NCI-H187 (cell line): ENCODE measurements at places on chromosomes 5 and 9.

- no peak for DNase-seq
Observed at GRCh38 chr9:106334081-106334480, 528.9 kb upstream of the ZNF462 start.

- DNase-seq: no peak
Observed at GRCh38 chr9:126520453-126520852, 93.3 kb upstream of the LMX1B start.

DNA sequence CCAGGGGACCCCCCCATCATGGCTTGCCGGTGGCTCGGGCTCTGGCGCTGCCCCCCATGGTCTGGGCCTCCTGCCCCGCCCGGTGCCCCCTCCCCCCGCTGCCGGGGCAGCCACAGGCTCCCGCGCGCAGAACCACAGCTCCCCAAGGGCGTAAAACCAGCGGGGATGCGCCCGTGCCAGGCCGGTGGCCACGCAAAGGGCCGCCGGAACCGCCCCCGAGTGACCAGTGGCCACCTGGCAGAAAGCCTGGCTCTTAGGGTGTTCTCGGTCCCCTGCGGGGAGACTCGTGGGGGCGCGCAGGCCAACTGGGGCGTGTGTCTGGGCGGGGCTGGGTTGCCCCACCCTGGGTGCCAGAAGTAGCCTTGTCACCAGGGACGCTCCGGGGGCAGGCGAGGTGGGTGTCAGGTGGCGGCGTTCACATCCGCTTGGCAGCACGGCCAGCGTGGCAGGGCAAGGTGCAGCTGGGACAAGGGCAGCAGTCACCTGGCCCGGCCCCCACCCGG lies 515 bp upstream of the AGPAT2 start:
- DNase-seq: no peak

GRCh38 chr5:11491404-11492075 lies 412.7 kb downstream of the CTNND2 start:
- DNase-seq: no peak

- DNase-seq: no peak
Observed at GRCh38 chr9:128860937-128861336, 20.8 kb downstream of the KYAT1 start.

GRCh38 chr5:68285075-68285840 lies 69.7 kb downstream of the PIK3R1 start:
- DNase-seq: no peak

GRCh38 chr5:125291447-125291846 lies 545.0 kb upstream of the ZNF608 start:
- no peak for DNase-seq

DNA sequence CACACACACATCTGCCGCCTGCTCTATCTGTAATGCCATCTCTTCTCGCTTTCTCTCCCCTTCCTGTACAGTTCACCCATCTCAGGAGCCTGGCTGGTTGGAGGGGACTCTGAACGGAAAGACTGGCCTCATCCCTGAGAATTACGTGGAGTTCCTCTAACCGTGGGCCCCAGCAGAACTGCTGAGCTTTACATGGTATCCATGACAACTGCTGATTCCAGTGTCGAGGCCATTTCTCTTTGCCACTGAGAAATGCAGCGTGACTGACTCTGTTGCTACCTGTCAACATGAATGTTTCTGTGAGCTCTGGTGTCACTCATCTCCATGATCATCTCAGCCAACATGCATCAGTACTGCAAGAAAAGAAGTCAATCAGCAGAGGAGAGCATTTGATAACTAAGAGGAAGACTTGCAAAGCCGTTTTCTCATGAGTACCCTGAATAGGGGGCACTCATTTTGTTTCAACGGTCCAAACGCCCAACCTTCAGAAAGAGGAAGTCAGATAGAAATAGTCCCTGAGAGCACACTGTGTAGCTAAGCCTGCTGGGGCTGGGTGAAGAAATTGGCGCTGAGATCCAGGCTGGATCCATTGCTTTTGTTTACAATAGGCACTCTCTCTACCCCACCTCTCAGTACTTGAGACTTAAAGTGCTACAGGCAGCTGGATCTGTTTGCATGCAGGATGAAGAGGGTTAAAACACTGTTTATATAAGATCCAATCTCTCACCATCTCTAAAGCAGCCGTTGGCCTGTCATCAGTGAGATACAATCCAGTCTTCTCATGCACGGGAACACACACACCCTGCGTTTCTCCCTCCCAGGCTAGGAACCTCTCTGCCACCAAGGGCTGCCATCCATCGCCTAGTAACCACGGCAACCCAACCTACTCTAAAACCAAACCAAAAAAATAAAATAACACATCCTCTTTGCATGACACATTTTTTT lies 180.9 kb downstream of the NR3C1 start:
- peak; percentile 87 for DNase-seq

GRCh38 chr9:99105152-99106043 lies 485 bp downstream of the TGFBR1 start:
- DNase-seq: no peak

GRCh38 chr9:137618105-137619067 lies at the start of gene EHMT1:
TSS of gene EHMT1 (plus strand) at chr9:137619005. CDS start at chr9:137619029, 24 bp downstream.
- peak; percentile 37 for DNase-seq

- DNase-seq: no peak
Observed at GRCh38 chr9:132012704-132013357, 66.8 kb downstream of the MED27 start.

DNA sequence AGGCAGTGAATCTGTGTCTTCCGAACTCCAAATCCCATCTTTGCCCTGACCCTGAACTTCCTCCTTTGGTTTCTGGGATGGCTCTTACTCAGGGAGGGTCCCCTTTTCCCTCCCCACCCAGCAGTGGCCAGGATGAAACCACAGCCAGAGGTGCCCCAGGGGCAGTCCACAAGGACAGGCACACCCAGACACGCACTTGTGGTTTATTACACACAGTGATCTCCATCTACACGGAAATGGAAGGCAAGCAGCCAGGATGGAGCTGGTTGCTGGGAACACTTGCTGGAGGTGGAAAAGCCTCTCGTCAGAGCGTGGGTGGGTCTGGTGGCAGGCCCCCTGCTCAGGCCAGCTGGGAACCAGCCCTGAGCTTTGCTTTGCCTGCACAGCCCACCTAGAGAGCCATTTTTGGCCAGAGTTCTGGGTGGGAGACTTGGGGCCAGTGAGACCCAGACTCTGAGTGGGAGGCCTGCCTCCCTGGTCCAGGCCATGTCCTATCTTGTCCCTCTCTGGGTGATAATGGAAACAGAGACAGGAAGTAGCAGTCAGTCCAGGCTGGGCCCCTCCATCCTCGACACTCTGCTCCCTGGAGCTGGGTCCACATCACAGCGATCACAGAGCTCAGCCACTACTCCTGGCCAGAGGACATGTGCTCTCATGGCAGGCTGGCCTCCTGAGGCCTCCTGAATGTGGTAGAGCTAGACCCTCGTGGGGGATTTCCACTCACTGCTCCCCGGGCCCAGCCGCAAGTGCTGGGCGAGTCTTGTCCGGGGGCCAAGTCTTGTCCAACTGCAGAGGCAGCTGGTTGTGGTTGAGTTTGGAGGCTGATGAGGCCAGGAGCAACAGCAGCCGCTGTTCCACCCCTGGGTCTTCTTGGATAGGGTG lies 5.1 kb upstream of the PHYKPL start:
- DNase-seq: no peak

DNA sequence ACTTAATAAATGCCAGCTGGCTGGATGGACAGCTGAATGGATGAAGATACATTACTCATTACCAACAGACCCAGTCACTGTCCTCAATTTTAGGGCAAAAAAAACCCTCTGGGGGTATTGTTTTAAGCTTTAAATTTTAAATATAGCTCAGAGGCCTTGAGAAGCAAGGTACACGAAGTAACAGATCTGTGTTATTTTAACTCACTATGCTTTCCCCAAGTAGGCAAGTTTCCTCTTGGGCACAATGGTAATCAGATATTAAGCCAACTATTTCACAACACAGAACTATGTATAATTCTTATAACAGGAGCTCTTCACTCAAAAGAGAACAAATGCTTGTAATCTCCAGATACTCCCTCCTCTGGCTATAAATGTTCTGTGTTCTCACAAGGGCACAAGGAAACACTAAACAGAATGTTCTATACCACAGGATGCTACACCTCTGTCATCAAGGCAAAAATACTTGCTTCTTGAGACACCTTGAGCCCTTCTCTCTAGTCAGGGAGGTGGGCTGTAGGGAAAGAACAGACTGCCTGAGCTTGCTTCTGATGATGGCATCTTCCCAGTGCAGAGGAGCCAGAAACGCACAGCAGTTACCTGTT lies 443.8 kb downstream of the SPOCK1 start:
- DNase-seq: no peak

DNA sequence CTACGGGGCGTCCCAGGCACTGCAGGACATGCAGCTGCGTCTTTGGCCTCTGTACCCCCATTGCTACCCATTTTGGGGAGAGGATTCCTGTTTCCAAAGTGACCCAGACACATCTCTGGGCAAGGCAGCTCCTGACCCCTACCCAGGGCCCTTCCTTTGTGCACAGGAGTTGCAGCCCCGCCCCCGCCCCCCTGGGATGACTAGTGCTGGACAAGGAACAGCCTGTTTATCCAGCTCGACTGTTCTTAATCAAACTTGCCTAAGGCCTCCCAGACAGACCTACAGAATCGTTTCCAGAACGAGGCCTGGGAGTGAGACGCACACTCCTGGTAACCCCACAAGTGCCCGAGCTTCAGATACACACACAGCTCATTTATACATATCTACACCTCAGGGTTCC lies 13.2 kb downstream of the DIPK1B start:
- DNase-seq: no peak

- no peak for DNase-seq
Observed at GRCh38 chr5:17257705-17258273, 40.4 kb downstream of the BASP1 start.

GRCh38 chr9:35909687-35910612 lies 660 bp downstream of the SPAAR start:
- DNase-seq: no peak

DNA sequence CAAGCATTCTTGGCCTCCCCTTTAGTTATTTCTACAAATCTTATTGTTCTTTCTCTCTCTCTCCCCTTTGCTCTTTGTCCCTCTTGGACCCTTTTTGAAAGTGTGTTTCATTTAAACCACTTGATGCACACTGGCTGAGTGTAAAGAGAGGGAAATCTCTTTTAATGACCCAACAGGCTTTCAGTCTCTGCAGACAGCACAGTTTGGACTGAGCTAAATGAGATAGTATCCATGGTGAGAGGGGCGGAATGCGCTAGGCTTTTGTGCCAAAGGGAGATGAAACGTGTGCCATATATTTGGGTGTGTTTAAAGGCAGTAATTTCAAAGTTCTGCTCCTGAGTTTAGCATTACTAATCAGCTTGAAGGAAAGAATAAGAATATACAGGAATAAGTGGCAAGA lies 184.9 kb downstream of the PCSK1 start:
- DNase-seq: no peak

- no peak for DNase-seq
Observed at GRCh38 chr9:16928179-16928945, 57.9 kb upstream of the BNC2 start.

GRCh38 chr9:115362101-115362500 lies 244.1 kb upstream of the TNC start:
- DNase-seq: no peak

- DNase-seq: no peak
Observed at GRCh38 chr9:121240472-121241135, 27.4 kb upstream of the GSN start.

- DNase-seq: no peak
Observed at GRCh38 chr9:127290561-127291065, 26.0 kb downstream of the GARNL3 start.

DNA sequence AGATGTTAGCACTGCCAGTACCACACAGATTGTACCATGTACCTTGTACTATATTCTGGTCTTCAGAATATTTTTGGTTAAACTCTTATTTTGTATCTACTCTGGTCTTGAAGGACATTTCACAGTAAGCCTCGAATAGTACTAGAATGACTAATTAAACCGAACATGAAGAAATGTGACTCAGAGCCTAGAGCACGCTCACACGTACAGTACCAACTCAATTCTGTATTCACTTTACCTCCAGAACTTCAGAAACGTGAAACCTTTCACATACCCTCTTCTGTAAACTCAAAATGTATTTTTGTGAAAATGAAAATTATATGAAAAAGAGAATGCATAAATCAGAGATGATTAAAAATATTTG lies 112.8 kb downstream of the MVB12B start:
- DNase-seq: no peak

GRCh38 chr5:31023105-31023504 lies 170.4 kb upstream of the CDH6 start:
- DNase-seq: no peak

DNA sequence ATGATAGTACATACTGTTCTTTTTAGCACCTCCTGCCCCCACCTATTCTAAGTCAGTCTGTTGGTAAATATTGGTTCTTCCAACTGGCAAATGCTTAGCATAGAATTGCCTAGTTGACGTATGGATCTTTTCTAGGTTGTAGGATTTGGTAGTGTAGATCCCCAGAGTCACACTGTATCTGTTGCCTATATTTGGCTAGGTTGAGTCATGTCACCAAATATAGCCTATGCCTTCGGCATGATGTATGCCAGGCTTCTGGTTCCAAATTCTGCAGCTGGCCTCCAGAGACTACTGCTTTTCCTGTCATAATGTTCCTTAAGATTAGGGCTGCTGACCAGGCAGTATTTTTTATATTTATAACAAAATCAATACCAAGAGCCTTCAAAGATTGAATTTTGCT lies 38.2 kb downstream of the CPEB4 start:
- DNase-seq: no peak

DNA sequence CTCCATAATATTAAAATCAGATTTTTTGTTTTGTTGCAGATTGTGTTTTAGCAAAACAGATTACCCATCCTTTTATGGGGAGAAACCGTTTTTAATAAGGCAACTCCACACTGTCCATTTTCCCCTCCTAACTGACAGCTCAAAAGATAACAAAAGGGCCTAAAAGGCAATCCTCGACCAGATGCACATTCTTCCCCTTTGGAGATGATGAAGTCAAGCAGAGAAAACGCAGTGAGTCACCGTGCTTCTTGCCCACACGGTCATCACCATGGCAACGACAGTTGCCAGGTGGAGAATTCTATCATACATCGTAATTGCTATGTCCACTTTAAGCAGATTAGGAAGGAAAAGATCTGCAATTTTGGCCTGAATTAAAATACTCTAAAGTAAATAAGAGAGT lies 96.4 kb downstream of the DIRAS2 start:
- DNase-seq: peak; percentile 53

DNA sequence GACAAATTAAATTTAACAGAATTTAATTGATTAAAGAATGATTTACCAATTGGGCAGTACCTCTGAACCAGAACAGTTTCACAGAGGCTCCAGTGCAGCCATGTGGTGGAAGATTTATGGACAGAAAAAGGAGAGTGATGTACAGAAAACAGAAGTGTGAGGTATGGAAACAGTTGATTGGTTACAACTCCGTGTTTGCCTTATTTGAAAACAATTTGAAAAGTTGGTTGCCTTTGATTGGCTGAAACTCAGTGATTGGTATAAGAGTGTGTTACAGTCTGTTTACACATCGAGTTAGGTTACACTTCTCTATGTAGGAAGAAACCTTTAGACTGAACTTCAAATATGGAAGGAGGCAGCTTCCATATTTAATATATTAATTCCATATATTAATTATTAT lies 30.1 kb downstream of the KIAA1958 start:
- no peak for DNase-seq
